LNCaP clone FGC (cell line): ENCODE measurements at places on chromosomes 1 and 21.

DNA sequence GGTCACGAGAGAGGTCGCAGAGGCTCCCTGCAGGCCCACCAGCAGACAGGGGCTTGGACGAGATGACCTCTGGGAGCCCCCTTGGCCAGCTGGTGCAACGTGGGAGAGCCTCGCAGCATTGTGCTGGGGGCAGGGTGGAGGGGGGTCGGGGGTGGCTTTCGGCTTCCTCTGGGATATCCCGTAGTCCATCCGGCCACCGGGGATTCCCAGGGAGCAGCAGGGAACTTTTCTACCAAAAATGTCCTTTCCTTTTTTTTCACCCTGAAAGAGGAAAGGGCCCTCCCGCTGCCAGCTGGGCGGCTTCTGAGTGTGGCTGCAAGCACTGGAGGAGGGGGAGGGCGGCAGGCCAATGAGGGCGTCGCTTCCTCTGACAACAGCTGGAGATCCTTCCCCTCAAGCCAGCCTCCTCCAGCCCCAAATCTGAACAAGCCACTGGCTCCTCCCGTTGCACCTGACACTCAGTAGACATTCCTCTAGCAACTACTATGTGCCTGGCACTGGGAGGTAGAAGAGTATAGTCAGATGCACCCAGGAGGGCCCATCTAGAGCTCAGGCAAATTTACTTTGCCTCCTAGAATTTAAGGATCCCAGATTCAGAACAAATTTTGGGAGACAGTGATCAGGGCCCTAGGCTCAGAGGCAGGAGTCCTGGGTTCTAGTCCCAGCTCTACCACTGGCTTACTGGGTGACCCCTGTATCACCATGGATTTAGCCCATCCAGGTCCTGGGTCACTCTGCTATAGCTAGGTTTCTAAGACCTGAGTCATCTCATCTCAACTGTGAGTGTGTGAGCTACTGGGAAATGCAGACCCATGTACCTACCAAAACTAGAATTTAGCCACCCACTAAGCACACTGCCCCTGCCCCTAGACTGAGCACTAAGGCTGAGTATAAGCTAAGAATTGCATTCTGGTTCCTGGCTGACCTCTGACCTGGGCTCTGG, 2.7 kb downstream of the MOB3C start:
- DNase-seq, result no peak

DNA sequence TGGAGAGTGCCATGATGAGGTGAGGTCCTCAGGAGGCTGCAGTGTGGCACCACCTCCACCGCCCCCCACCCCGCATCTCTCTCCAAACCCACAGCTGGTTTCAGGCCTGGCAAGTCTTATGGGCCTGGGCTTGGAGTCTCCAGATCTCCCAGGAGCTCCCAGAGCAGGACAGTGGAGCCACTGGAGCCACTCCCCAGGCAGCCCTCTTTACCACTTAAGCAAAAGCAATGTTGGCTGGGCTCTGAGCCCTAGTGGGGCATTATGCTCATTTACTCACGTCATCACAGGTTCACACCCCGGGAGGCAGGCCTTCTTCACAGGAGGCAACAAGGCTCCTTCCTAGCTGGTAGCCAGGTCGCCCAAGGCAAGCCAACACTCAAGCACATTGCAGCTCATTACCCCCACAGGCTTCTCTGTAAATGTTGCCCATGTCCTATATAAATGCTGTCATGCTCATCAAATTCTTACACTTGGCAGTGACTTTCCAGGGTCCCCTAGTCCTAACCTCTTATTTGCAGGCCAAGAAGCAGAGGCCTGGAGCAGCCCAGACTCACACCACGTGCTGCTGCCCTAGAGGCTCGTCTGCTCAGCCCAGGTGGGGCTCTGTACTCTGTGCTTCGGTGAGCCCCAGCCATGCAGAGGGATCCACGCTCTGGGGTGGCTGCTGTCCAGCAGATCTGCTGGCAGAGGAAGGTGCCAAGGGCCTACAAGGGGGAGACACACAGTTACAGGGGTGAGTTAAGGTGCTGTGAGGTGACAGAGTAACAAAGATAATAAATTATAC, 459.3 kb downstream of the MATN1 start:
- no peak for DNase-seq

DNA sequence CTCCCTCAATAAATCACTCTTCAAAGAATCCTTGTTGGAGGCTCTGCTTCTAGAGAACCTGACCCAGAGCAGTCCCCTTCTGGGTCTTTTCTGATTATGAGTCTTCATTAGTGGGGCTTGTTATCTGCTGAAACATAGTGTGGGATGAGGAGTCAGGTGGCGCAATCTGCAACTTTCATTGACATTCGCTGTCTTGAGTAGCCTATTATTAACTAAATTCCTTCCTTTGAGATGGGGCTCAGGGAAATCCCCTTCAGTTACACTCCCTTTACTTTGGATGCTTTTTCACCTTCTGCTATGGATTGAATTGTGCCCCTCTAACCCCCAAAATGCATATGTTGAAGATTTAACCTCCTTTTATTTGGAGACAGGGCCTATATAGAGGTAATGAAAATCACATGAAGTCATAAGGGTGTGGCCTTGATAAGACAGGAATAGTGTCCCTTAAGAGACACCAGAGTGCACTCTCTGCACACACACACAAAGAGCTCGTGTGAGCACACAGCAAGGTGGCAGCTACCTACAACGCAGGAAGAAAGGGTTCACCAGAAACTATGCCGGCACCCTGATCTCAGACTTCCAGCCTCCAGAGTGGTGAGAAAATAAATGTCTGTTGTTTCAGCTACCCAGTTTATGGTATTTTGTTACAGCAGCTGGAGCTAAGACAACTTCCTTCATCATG, 19.5 kb downstream of the DIO1 start:
- no peak for DNase-seq

DNA sequence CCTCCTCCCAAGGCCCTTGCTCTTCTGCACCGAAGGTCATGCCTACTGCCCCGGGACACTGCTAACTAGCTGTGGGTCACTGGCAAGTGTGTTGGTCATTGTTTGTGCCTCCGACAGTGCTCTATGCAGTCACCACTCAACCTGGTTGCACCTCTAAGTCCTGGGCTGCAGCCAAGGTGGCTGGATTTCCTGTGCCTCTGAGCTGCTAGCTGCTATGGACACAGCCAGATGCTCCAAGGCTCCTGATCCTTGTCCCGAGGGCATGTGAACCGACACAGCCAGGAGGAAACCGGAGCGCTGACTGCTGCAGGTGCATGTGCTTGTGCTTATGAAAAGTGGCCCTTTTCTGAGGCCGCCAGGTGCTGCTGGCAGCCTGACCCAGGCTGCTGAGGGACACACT, 14.7 kb upstream of the SPOCD1 start:
- DNase-seq, result no peak

DNA sequence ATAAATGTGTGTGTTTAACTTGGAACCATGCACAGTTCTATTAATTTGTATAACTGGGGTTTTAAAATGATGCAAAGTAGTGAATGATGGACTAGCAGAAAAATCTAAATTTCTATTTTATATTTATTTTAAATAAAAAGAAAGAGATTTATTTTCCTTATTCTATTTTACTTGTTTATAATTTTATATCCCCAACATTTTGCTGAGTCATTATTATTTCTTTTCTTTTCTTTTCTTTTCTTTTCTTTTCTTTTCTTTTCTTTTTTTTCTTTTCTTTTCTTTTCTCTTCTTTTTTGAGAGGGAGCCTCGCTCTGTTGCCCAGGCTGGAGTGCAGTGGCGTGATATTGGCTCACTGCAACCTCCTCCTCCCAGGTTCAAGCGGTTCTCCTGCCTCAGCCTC, 395.0 kb upstream of the NCAM2 start:
- no peak for DNase-seq

GRCh38 chr21:44304877-44305293, 5.0 kb downstream of the PFKL start:
- no peak for DNase-seq

DNA sequence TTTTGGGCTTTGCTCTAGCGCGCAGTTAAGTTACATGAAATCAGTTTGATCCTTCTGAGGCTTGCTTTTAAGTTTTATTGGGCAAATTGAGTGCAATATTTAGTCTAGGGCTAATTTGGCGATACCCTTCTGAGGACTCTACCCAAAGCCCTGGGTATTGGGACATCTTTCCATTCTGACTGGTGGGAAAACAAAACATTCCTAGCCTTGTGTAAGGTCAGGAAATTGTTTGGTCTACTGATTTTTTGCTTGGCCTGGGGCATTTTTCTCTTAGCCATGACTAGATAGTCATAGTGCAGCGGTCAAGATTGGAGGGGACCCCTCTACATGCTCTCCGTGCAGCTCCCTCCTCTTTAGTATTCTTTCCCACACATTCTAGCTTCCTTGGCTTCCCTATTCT, 189.6 kb upstream of the PTGFR start:
- no peak for DNase-seq

GRCh38 chr1:224867715-224868114, 61.8 kb upstream of the DNAH14 start:
- DNase-seq, result no peak

DNA sequence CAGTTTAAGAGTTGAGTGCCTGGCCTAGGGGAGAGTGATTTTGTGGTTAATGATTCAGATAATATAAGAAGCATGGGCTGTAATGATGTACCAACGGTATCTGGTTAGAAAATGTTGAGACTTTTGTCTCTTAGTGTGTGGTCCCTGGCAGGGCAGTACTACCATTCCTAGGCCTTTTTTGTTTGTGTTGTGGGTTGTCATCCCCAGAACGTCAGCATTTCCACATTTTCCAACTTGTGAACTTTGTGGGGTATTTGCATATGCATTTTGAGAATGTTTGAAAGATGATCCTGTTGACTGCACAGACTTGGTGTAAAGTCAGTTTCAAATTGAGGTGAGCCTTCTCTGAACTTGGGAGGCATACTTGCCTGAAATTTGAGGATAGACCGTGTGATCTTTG, 11.4 kb downstream of the NEK7 start:
- DNase-seq, result no peak

GRCh38 chr1:63087966-63088365, 234.4 kb upstream of the FOXD3 start:
- DNase-seq, result no peak

DNA sequence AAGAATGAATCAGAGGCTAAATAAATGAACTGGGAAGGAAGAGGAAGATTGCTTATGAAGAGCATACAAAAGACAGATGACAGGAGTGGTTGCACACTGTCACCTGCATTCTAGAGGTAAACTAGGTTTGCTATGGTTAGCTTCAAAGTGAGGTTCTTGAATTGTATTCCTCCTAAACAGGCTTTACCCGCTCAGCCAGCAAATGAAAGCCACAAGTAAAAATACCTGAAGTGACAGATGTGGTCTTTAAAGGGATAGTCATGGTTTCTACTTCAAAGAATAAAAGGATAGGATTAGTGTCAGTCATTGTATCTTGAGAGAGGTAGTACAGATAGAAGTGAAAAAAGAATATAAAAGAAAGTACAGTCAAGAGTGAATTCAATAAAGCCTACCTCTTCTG, 32.4 kb upstream of the PRDX6 start:
- no peak for DNase-seq

DNA sequence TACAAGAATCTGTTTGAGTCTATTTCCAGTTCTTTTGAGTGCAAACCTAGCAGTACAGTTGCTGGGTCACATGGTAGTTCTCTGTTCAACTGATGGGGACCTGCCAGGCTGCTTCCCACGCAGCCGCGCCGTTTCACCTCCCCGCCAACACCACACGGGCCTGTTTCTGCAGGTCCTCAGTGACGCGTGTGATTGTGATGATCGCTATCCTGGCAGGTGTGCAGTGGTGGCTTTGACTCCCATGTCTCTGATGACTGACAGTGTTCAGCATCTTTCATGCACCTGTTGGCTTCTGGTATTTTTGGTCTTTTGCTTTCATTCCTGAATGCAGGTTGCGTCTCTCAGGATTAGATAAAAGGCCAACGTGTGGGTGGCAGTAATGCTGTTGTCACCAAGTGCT, 41.6 kb downstream of the FAAP20 start:
- DNase-seq, result no peak

- no peak for DNase-seq
These were observed 59.2 kb downstream of the PBX1 start for GRCh38 chr1:164618202-164618564.

GRCh38 chr1:57208741-57209302, 215.0 kb downstream of the DAB1 start:
- no peak for DNase-seq

DNA sequence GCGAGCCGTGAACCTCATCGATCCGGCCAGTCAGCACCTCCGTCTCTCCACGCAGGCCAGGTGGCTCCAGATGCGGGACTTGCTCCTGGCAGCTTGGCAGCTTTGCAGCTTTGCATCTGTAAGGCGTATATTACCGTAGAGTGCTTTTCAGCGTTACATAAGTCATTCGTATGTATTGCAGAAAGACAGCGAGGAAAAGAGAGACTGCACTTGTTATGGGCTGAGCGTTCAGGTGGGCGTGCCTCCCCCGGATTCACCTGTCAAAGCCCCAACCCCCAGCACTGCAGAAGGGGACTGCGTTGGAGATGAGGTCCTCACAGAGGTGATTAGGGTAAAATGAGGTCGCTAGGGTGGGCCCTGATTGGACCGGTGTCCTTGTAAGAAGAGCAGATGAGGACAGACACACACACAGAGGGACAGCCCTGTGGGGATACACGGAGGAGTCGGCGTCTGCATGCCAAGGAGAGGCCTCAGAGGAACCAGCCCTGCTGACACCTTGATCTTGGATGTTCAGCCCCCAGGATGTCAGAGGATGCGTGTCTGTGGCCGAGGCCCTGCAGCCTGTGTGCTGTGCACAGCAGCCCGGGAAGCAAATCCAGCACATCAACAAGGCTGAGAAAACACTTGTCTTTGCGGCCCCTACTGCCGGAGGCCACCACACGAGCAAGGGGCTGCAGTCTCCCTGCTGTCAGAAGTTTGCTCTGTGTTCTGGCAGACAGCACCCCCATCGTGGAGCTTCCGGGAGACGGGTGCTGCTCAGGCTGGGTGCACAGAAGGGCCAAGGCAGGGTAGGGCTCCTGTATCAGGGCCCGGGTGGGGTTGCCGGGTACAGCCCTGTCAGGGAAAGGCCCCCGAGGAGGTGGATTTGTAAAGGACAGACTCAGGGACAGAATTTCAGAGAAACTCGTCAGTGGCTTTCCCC, 10.9 kb upstream of the AGPAT3 start:
- no peak for DNase-seq

DNA sequence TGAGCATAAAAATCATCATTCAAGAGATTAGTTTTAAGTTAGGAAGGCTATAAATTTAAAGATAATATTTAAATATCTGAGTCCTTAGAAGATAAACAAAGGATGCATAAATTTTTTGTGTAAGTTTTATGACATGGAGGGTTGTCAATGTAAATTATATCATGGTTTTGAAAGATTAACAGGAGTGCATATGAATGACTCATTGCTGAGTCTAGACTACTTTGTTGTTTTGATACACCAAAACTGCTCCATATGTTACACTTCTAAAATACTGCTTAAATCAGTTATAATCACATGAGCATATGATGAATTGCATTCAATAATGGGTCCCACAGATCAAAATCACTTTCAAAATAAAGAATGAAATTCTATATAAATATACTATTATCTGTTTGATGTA, 312.5 kb downstream of the KCNT2 start:
- DNase-seq, result no peak
